Stimulated activated CD4-positive, alpha-beta T cell treated with anti-CD3 and anti-CD28 coated beads, TNF-alpha, amount 100 ng/mL, for 1 hour (primary cell): ENCODE measurements at places on chromosomes 2 and 18.

DNA sequence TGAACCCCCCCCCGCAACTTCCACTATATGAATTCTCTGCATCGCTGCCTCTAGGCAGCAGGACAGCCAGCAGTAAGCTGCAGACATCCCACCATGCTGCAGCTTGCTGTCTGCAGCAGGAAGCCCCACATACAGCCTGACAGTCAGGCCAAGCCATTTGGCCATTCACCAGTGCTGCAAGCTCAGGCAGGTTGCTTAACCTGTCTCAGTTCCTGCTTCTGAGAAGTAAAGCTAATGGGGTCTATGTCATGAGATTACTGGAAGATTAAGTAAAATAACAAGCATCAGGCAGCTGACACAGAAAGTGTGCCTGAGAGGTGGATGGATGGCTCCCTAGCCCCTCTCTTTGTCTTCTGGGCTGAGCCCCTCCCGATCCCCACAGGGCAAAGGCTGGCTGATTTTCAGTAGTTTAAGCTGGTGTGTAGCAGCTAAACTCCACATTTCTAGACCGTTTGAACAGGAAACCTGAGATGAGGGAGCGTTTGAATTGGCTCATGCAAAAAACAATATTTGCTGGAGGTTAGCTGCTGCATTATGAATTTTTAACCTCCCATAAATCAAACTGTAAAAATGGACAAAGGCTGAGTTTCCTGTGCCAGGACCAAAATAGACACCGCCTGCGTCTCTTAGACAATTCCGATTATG lies 193.8 kb upstream of the ARL4C start:
- no peak for DNase-seq

DNA sequence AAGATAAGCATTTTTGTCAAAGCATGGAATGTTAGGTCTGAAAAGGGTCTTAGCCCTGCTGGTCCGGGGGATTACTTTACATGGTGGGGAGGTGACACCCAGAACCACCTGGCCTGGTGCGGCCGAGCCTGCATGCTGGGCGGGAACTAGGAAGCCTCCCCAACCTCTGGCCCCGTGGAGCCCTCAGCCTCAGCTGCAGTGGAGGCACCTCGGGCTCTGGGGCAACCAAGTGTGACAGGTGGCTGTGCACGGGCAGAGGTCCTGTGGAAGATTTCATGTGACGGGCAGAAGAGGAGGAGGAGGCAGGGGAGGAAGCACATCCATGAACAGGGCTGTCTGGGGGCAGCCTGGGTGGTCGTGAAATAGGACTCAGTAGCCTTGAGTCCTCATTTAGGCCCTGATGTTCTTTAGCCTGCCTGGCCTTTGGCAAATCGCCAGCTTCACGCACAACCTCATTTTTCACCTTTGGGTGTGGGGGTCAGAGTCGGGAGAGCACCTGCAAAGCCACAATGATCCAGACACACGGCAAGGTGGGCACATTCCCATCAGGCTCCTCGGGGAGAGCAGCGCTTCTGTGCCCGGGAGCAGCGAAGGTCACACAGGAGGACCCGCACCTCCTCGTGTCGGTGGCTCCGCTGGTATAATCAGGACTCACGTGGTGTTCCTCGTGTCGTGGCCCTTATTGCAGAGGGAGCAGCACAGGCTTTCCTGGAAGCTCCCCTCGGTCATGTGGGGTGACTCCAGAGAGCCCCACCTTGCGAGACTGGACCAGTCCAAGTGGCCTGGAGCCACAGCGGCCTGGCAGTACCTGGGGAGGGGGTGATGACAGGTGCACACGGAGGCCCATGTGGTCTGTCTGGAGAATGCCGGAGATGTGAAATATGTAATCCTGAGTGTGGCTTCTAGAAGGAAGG lies 13.9 kb downstream of the CNDP2 start:
- DNase-seq = no peak

DNA sequence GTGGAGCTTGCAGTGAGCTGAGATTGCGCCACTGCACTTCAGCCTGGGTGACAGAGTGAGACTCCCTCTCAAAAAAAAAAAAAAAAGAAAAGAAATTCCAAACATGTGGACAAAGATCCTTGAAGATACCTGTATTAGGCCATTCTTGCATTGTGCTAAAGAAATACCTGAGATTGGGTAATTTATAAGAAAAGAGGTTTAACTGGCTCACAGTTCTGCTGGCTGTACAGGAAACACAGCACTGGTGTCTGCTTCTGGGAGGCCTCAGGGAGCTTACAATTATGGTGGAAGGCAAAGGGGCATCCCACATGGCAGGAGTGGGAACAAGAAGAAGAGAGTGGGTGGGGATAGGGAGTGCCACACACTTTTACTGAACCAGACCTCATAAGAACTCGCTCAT lies 140.1 kb downstream of the SS18 start:
- no peak for DNase-seq

- DNase-seq = no peak
Measured at GRCh38 chr2:120174963-120175581, 48.1 kb downstream of the TMEM185B start.

DNA sequence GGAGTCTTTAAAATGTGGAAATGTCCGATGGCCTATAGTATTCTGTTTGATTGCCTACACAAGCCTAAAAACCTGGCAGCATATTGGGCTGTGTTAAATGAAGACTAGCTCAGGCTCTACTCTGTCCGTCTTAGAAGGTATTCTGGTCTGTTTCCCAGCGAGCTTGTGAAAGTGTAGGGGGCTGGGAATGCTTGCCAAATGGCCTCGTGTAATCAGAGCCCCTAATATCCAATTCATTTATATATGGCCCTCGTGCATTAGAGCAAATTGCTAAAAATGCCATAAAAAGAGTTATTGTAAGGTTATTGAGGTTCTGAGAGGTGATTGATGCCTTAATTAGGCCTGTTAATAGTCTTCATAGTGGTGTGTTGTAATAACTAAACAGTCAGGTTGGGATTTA lies 1500.4 kb downstream of the DPP10 start:
- DNase-seq = no peak

- DNase-seq = no peak
Measured at GRCh38 chr18:35589546-35589945, 8.0 kb downstream of the GALNT1 start.

GRCh38 chr18:27695503-27695902 lies 481.4 kb downstream of the CDH2 start:
- no peak for DNase-seq

DNA sequence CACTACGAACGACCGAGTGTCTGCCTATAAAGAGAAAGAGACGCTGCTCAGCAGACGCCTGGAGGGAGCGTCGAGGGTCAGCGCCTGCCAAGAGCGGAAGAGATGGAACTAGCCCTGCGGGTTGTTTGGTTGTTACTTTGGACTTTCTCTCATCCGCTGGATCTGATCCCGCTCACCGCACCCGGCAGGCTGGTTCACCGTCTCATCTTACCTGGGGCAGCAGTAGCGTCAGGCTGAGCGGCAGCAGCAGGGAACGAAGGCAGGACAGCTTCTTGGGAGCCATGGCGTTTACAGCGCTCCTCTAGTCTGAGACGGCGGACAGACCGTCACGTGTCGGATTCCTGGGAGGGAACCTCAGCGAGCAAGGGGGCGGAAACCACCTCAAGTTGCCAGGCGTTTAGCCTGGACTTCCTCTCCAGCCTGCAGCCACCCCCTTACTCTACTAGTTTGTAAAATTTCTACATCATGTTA lies 1.9 kb downstream of the GLB1L start:
- no peak for DNase-seq

DNA sequence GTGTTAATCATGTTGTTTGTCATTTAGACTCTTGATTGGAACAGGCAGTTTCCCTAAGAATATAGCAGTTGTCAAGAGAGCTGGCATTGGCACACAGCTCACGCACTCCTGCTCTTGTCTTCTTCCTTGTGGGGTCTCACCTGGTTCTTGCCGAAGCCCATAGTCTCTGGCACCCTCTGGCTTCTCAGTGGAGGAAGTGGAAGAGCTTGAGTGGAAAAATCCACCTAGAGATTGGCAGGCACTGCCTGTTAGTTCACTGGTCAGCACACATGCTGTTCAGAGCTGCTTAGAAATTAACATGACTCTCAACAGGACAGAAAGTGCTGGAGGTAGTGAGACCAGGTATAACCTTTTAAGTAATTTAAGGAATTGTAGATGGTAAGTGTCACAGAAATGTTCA lies 28.3 kb downstream of the SCTR start:
- DNase-seq = no peak

- DNase-seq = no peak
Measured at GRCh38 chr18:61503688-61504087, 170.5 kb downstream of the CDH20 start.

DNA sequence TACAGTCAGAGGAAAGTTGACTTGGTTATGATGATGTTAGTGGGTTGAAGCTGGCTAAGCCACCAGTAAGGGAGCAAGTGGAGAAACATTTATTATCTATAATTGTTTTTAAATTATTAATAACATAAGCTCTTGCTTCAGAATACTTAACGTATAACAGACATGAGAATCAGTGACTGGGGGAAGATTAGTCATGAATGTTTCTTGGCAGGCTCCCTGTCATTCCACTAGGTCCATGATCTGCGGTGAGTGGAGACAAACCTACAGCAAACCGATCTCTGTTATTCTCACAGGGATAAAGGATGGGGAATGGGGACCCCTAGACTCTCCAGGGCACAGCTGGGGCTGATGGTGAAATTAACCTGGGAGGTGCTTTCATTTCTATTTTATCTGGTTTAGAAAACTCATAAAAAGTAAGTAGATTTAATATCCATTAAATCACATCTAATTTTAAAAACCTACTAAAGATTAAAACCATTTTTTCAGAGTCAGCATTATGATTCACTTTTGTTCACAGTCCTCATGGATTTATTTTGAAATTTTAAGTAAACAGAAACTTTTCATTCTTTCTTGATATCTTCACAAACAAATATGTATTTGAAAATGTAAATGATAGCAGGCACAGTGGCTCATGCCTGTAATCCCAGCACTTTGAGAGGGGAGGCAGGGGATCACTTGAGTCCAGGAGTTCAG lies 420.3 kb downstream of the PTPRM start:
- no peak for DNase-seq

DNA sequence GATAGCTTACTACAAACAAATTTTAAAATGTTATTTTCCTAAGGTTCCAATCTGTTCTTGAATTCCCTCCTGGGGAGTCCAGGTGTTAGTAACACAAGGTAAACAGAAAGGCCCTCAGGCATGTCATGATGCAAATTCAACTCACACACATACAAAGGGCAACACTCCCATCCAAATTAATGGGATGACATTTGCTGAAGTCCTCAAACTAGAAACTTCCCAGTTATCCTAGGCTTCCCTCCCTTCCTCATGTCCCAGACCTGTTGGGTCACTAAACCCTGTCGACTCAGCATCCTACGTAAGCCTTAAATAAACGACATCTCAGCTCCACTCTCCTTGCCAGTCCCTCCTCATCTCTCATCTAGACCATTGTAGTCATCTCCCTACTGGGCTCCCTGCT lies 85.1 kb downstream of the GREB1L start:
- DNase-seq = no peak

GRCh38 chr2:128306931-128307460 lies 11.7 kb downstream of the HS6ST1 start:
- DNase-seq = no peak

GRCh38 chr2:26848336-26849055 lies 564 bp downstream of the DPYSL5 start:
- DNase-seq = no peak

- no peak for DNase-seq
Measured at GRCh38 chr18:8106603-8107002, 502.6 kb upstream of the RAB12 start.

- DNase-seq = no peak
Measured at GRCh38 chr2:20067992-20068584, 16.7 kb upstream of the LAPTM4A start.

DNA sequence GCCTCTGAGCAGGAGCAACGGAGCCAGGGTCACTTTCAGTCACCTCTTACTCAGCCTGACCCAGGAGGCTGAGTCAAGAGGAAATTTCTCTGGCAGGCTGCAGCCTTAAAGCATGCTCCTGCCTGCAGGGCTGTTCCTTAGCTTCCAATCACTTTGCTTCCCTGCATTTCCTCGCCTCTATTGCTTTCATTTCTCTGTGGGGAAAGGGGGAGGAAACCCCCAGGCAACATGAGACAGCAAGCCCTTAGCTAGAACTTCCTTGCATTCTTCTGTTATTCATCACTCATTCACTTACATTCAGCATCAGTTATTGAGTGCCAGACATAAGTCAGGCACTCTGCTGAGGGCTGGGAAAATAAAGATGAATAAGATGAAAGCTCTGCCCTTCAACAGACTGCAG lies 13.0 kb downstream of the XDH start:
- no peak for DNase-seq

DNA sequence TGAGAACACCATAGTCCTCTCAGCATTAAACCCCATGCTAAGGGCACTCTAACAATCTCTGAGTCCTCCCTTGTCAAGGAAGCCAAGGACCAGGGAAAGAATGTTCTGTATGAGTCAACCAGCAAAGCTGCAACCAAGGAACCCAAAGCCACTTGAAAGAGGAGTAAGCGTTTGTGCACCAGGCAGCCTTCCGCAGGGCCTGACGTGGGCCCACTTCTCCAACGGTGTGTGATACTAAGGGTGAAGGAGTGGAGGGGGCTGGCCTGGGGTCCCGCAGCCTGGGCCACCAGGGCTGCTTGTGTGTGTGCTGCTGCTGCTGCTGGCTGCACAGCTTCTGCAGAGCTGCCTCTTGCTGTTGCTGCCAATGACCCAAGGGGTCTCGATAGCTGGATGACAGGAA lies 30.1 kb upstream of the GALNT14 start:
- no peak for DNase-seq
